Effector CD4-positive, alpha-beta T cell (primary cell): ENCODE measurements at places on chromosomes 11 and 22.

GRCh38 chr11:59678118-59678812 is 9.4 kb upstream of the PATL1 start:
- no peak for DNase-seq

DNA sequence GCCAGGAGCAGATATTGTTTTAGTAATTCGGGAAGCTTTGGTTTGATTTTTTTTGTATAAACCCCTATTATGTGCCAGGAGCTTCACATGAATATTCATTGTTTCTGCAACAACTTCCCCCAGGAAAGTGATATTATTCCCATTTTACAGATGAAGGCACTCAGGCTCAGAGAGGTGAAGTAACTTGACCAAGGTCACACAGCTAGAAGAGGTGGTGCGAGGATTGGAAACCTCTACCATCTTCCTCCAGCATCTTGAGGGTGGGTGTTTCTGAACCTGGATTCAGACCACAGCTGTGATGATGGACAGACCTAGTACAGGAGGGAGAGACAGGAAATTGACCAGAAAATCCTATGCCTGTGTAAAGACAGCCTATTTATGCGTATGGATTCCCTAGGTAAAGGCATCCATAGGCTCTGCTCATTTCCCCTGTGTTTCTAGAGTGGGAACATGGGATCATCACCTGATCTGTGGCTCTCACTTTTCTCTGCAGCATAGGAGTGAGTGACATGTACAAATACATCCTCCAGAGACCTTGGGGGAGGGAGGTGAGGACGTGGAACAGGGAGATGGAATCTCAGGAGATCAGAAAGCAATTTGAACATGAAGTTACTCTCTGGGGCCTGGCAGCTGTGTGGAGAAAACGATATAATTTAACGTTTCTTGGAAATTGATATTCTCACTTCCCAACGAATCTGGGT is 81.4 kb downstream of the TSPAN18 start:
- DNase-seq, result no peak

DNA sequence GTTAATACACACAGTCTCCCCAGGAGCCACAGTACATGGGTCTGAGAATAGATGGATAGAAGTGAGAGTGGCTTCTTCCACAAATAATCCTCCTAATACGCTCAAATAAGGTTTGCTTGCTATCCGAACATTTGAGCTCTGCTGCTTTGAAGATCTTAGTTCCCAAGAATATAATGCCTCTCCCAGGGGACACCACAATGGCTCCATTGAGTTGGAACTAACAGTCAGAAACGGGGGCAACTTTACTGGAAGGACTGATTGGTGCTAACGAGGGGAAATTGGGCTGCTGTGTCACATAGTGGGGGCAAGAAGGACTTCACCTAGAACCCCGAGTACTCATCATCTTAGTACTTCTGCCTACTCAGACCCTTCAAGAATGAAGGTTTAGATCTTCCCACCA is 66.2 kb downstream of the IGLL5 start:
- DNase-seq, result no peak

DNA sequence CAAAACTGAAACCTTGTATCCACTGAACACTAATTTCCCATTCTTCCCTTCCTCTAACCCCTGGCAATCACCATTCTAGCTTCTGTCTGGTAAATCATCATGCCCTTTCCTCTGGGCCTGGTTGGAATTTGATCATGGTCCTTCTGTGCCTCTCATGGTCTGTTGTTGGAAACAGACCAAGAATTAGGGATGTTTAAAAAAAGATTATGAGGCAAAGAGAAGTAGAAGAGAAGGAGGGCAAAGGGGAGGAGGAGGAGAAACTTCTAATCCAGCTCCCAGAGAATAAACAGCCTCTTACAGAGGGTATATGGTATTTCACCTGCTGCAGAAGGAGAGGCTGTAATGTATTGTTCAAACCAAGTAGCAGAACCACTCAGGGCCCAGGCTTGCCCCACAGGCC is 10.6 kb downstream of the BCO2 start:
- no peak for DNase-seq

DNA sequence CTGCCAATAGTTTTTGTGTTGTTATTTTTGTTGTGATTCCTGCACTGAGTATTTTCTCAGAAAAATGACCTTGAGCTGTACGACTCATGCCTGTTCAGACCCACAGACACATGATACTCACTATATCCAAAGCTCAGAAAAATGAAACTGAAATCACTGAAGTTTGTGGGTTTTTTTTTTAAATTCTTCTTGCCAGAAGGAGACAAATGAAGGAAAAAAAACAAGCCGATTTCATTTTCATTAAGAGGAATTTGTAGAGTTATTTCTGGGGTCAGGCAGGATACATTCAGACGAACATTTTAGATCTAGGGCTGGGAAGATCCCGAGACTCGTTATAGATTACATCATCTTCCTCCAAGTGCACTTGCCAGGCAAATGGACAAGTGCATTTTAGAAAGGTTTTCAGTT is 60.4 kb downstream of the BMAL1 start:
- no peak for DNase-seq

DNA sequence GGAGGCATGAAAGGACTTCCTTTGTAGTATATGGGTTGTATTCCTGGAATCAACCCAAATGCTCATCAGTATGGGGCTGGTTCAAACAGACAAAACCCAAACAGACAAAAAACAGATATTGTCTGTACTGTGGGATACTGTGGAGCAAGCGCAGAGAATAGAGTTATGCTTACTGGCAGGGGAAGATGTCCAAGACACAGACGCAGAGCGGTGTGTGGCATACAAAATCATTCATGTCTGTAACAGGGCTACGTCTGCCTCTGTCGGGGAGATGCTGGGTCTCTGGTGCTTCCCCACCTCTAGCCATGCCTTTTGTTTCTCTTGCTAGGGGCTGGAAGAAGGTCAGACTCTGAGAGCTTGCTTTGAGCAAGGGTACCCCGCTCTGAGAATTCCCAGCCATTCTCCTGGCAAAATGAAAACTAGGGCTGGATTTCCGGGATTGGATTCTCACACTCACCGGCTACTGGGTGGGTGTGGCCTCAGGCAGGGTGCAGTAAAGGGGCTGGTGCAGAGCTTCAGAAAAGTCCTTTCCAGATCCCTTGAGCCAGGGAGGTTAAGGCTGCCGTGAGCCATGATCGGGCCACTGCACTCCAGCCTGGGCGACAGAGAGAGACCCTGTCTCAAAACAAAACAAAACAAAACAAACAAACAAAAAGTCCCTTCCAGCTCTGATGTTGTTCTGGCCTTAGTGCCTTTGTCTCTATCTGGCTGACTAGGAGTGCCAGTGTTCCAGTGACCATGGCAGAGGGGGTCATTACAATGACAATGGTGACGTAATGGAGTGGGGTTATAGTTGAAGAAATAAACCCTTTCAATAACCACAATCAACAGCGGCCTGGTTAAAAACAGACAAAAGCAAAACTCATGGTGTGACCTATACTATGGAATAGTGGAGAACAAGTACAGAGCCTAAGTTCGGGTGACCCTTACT is 2.9 kb upstream of the ABCC8 start:
- DNase-seq, result no peak

DNA sequence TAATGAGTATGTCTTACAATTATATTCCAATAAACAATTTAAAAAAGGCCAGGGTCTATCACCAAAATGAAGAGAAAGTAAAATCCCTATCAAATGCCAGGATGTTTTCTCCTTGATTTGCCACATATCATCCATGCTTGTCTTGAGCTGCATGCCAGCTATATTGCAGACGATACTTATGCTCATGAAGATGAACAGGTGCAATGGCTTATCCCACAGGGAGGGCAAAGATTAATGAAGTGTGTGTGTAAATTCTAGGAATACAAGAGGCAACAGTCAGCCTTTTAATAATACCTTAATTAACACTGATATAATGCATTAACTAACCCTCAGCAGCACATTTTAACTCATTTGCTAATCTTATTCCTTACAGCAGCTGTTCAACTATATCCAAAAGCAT is 850.5 kb downstream of the KCNA4 start:
- no peak for DNase-seq

DNA sequence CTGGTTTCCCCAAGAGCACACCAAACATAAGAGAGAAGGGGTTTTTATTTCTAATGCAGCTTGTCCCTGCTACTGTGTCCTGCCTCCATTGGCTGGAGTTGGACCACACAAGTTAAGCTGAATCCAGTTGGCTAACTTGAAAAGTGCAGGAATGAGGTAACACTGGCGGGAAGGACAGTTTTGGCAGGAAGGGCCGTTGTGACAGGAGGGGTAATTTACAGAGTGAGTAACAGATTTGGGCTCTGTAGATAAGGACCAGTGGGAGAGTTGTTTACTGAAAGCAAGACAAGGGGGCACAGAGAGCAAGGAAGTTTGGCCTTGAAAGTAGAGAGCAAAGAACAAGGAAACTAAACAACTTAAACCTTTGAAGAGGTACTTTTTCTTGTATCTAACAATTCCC is 1623.3 kb upstream of the RAG2 start:
- no peak for DNase-seq

- no peak for DNase-seq
Measured at GRCh38 chr11:132099692-132100091, 729.3 kb downstream of the NTM start.

DNA sequence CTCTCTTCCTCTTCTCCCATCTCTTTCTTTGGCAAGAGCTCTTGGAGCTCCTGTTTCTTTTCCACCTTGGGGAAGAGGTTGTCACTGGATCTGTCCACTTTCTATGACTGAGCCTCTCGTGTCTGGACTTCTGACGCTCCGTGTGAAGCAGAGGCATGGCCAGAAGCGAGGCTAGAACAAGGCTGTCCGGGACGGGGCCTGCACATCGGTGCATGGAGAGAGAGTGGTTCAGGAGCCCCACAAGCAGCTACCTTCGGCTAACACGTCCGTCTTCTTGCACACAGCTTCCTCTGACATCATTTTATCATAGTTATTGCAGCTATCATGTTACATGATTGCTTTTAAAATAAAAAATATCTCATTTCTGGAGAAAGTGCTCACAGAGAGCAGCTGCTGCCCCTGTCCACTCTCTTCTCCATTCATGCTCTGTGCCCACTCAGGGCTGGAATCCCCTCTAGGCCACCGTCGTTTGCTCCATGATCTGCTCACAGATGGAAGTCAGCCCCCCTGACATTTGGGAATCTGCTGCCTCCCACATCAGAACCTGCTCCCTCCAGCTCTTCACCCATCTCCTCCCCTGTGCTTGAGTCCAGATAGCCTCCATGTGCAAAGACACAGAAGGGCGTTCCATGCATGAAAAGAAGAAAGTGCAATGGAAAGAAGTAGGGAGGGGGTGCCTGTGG is 308.4 kb downstream of the NTM start:
- no peak for DNase-seq

- no peak for DNase-seq
Measured at GRCh38 chr11:11435635-11436034, 82.6 kb upstream of the CSNK2A3 start.

- DNase-seq, result no peak
Measured at GRCh38 chr22:30861688-30862552, 106.7 kb downstream of the MORC2 start.

GRCh38 chr11:87491381-87491780 is 453.6 kb downstream of the TMEM135 start:
- DNase-seq, result no peak

DNA sequence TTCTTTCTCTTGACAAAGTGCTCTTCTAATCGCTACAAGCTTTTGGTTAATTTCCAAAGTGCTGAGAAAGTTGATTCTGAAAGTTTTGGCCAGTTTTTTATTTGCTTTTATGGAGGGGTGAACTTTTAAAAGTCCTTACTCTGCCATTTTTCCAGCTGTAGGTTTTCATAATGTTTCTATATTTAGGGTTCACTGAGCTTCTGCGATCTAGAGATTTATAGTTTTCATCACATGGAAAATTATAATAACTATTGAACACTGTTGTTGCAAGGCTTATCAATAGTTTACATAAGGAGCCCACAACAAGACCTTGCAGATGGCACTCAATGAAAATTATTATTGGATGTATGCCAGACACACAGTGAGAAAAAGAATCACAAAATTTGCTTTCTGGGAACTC is 55.1 kb downstream of the DLG2 start:
- DNase-seq, result no peak

- no peak for DNase-seq
Measured at GRCh38 chr11:102911758-102912481, 37.1 kb upstream of the MMP12 start.

- DNase-seq, result no peak
Measured at GRCh38 chr11:14058061-14058460, 95.5 kb downstream of the SPON1 start.

- DNase-seq, result no peak
Measured at GRCh38 chr11:102197670-102198139, 87.5 kb downstream of the YAP1 start.

DNA sequence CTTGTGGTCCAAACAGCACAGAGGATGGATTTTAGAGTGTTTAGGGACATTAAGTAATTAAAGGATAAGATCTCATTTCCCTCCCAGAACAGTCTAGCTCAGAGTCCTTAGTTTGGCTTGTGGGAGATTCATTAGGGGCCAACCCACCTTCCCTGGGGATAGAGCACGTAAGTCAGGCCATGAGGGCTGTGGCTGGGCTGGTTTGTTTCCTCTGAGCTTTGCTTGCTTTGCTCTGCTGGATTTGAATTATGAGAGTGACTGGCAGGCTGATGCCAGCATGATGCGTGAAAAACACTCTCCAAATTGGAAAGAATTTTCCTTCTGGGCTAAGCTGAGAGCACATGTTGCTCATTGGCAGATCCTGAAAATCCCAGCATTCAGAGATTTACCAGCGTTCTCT is 84.7 kb upstream of the HEPHL1 start:
- no peak for DNase-seq

- DNase-seq, result no peak
Measured at GRCh38 chr22:49887702-49888101, 30.5 kb downstream of the ALG12 start.

GRCh38 chr22:39253435-39254070 is 8.8 kb upstream of the PDGFB start:
- no peak for DNase-seq

GRCh38 chr11:58939277-58939676 is at the start of gene GLYATL1:
GLYATL1 (plus strand) TSS chr11:58939488; CDS start chr11:58947088, 7,600 bp downstream.
- DNase-seq, result no peak

GRCh38 chr11:32332990-32333319 is 102.4 kb downstream of the WT1 start:
- DNase-seq, result no peak

- no peak for DNase-seq
Measured at GRCh38 chr11:60280412-60280811, at the start of gene MS4A4A. MS4A4A (plus strand) TSS chr11:60280666; CDS start chr11:60280676, 10 bp downstream.

DNA sequence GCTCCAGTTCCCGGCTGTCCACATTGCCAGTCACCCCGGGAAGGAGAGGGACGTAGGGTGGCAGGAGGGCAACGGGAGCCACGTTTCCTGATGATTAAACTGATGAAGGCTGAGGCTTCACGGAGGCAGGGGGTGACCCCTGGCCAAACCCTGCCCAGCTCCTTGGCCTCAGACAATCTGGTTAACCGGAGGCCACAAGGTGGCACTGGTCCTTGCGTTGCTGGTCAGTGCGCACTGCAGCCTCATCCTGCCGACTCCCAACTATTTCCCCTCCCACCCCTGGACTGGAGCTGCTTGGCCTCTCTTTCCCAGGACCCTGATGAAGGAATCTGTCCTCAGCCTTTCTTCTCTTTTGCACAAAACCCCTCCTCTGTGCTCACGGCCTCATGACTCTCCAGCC is 75.3 kb downstream of the PDE2A start:
- no peak for DNase-seq

GRCh38 chr22:48277868-48278581 is 1515.6 kb downstream of the TBC1D22A start:
- DNase-seq, result no peak

GRCh38 chr11:67118181-67118766 is 789 bp upstream of the KDM2A start:
- DNase-seq, result peak; percentile 45

GRCh38 chr22:32735526-32735925 is 66.0 kb upstream of the TIMP3 start:
- no peak for DNase-seq

GRCh38 chr22:24424001-24424900 is 3.1 kb upstream of the ADORA2A start:
- DNase-seq, result peak; percentile 20
